Heart right ventricle (tissue), 16 donors: ENCODE measurements at places on chromosomes 4 and X. TPM values are rescaled to one million over a fixed set of nuclear protein-coding genes. Genes with fewer than 3 reads are reported as not detected.
A peak's percentile ranks its signal among the peaks of the same experiment; 100 is the strongest.

The GAGE1 gene
- total RNA-seq: not detected

GRCh38 chr4:184016759-184017668, 111.9 kb downstream of the STOX2 start:
- no peak for DNase-seq

GRCh38 chr4:128358231-128358912, 70.8 kb upstream of the PGRMC2 start:
- peak; percentile 13 for DNase-seq

- no peak for DNase-seq
These were observed 25.6 kb upstream of the TEX13C start for GRCh38 chrX:125293850-125294780.

- no peak for DNase-seq
These were observed 838.4 kb upstream of the INTU start for GRCh38 chr4:126794363-126794762.

DNA sequence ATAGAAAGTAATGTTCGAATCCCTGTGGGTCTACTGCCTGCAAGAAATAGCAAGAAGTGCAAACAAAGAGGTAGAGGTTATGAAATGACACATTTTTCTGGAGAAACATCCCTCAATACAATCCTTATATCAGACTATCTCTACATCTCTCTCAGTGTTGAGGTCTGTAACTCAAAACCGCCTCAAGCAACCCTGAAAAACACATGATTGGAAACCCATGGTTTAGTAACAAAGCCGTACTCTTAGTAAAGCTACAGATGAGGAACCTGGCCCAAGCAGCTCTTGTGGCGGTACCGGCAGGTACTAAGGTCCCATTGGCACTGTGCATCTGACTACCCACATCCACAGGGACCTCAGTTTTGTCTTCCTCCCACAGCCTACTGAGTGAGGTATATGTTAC, 53.9 kb downstream of the IRF2 start:
- DNase-seq: no peak

- no peak for DNase-seq
These were observed 162.3 kb upstream of the MAMLD1 start for GRCh38 chrX:150200820-150201287.

The CXCL10 gene
- 0.92 TPM for total RNA-seq

DNA sequence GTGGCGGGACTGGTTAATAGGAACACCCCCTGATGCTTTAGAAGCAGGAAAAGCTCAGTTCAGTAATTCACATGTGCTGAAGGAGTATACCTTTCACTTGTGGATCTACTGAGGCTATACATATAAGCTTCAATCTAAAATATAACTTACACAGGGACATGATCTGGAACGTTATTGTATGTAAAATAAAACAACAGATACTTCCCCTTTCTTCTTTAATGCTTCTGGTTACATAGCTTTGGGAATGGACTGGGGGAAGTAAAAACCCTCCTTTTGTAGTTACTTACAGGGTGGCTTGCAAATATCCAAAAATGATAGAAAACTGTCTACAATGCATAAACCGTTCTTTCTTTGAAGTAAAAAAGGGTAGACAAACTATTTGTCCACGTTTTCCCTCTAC, 1.9 kb downstream of the FGG start:
- no peak for DNase-seq

The UGT2B15 gene
- not detected for total RNA-seq

The DUSP9 gene
- not detected for total RNA-seq

The MORF4L2 gene
- total RNA-seq: 165 TPM

- DNase-seq: no peak
These were observed 145.9 kb downstream of the PPA2 start for GRCh38 chr4:105327956-105328355.

DNA sequence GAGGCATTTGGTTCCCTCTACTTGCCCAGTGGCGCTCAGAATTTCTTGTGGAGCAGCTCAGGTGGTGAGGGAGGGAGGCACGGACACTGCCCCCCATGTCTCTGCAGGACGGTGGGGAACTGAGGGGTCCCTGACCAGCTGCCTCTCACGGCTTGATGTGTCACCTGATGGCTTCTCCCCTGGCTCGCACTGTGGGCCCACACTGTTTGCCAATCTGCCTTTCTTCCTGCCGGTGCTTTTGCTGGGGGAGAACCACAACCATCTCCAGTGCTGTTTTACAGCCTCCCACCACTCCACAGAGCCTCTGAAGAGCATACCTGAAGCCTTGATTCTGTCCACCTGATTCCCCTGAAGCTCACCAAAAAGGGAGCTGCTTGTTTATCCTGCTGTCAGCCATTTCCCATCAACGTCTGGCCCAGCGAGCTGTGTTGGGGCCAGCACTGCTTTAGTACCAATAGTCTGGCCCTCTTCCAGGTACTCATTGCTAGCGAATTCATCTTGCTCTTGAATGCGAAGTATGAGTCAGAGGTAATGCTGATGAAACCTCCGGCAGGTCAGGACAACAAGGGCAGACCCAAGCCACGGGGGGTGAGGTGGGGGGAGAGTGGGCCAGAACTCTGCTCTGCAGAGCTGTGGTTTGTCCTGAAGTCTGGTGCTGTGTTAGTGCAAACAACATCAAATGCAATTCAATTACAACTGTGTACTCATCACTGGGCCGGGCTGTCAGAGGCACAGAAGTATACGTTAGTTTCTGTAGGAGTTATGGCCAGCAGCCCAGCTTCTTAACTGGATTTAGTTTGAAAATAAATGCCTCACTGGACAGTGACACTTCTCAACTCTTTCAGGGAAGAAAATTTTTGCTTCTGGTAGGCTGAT, 208.3 kb upstream of the JADE1 start:
- peak; percentile 41 for DNase-seq

DNA sequence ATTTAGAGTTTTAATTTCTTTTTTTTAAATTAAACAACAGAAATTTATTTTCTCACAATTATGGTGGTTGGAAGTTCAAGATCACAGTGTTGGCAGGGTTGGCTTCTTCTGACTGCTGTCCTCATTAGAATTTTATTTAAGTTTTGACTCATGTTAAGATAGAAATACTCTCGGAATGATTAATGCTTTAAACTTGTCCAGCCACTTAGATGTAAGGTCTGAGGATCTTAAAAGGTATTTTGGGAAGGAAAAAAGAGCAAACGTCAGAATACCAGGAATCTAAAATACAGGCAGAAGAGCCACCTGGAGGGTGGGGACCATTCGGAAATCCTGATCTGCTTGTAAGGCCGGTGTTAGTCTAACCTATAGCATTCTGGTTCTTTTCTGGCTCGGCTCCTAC, 423.0 kb upstream of the MAGEB2 start:
- DNase-seq: no peak

The IL13RA1 gene
- total RNA-seq: 10.8 TPM

The HGFAC gene
- 0.34 TPM for total RNA-seq

DNA sequence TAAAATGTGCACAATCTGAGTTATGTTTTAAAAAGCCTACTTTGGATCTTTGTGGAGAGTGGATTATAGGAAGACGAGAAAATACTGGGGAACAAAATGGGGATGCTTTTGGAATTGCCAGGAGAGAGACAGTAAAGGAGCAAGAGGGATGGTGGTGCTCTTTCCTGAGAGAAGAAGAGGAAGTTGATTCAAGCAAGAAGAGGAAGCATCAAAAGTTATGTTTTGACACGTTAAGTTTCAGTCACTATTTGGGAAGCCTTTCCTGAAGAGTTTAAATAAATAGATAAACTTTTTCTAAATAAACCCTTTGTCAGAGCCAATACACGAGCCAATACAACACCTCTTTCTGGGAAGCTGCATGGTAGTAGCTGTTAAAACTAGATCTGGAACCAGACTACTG, 394.1 kb downstream of the GALNTL6 start:
- DNase-seq: no peak

DNA sequence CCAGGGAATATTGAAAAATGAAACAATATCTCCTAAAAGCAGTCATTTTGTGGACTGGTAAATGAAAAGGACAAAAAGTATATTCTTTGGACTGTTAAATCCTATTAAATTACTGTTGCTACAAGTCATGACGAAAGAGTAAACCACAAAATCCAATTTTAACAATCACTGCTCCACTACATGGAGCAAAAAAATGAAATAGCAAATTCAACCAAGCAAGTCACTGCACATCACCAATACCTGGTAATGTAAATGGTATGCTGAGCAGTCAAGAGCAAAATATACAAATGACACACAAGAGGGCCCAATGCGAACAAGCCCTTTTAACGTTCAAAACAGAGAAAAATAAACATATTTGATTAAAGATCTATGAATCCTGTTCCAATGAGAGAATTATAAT, 126.2 kb downstream of the KLHL13 start:
- no peak for DNase-seq

The HPSE gene
- total RNA-seq: 2.4 TPM

DNA sequence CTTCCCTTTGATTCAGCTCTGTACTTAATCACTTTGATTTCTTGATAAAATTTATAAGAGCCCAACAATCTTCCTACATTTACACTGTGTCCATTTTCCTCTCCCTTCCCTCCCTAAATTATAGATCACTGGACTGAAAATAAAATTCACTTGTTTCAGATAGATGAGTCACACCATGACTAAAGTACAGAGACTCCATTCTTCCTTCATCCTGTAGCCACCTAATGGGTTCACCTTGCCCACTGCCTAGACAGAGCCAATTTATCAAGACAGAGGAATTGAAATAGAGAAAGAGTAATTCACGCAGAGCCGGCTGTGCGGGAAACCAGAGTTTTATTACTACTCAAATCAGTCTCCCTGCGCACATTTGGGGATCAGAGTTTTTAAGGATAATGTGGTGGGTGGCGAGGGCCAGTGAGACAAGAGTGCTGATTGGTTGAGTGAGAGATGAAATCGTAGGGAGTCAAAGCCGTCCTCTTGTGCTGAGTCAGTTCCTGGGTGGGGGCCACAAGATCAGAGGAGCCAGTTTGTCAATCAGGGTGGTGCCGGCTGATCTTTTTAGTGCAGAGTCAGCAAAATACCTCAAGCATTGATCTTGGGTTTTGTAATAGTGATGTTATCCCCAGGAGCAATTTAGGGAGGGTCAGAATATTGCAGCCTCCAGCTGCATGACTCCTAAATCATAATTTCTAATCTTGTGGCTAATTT, 71.3 kb upstream of the MED14 start:
- DNase-seq: no peak

The ZNF630 gene
- total RNA-seq: 2.6 TPM

DNA sequence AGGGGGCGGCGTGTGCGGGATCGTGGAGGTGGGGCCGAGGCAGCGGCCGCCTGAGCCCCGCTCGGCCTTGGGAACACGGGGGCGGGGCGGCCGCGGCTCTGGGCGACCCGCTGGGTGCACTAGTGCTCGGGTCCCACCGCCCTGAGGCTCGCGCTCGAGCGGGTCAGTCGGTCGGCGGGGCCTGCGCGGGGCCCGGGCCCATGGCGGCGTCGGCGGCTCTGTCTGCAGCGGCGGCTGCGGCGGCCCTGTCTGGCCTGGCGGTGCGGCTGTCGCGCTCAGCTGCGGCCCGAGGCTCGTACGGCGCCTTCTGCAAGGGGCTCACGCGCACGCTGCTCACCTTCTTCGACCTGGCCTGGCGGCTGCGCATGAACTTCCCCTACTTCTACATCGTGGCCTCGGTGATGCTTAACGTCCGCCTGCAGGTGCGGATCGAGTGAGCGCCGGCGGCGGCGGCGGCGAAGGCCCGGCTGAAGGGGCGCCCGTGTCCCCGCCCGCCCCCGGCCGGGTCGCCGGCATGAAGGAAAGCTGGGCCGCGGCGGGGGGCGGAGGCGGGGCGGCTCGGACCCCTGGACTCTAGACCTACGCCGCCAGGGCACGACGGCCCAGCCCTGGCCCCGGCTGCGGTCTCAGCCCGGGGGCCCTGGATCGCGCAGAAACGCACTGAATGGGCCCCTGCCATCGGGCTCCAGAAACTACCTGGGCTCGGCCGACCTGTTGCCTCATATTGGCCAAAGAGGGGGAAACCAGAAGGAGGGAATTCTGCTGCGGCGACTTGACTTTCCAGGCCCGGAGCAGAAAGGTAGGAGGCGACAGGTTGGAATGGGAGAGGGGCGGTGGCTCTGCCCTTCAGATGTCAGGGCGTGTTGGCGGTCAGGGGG, at the start of gene SMIM10L2A:
SMIM10L2A (plus strand) TSS at position 13 of the 878 bp plus-strand sequence; CDS start at position 201, 188 bp downstream.
- DNase-seq: no peak

DNA sequence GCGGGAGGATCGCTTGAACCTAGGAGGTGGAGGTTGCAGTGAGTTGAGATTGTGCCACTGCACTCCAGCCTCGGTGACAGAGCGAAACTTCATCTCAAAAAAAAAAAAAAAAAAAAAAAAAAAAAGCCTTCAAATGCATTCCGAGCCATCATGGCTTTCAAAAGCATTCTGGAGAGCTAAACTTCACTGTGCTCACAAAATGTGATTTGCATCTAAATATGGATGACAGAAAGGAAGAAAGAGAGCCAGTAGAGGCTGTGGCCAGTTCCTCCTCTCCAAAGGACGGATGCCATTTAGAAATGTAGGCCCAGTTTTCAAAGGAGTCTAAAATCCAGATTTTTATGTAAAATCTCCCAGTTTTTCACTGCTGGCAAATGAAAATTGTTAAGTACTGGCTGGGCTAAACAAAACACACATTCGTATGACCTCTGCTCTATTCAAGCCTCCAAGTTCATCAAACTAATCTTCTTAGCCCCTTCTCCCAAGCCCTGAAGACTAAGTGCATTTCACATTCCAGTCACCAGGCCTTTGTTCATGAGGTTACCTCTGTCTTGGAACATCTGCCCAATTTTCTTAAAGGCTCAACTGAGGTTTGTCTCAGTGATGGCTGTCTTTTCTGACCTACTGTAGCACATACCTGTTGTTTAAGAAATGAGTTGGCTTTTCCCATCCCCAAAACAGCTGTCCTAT, 22.0 kb downstream of the SLC25A43 start:
- DNase-seq: no peak

The P2RY10 gene
- 0.23 TPM for total RNA-seq

DNA sequence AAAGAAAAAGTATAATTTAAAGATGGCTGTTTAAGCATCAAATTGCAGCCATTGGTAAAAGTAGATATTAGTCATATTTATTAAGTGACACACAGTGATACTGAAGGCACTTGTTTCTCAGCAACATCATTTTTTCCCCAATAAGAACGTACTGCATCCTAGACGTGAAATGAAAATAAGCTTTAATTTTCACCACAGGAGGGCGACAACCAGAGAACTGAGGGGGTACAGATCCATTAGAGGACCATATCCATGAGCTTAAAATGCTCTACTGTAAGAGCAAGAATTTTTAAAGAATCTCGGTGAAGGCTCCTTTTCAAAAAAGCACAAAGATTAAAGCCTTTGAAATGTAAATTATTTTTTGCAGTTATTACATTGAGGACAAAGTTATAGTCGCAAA, 33.4 kb downstream of the FRG1 start:
- no peak for DNase-seq

DNA sequence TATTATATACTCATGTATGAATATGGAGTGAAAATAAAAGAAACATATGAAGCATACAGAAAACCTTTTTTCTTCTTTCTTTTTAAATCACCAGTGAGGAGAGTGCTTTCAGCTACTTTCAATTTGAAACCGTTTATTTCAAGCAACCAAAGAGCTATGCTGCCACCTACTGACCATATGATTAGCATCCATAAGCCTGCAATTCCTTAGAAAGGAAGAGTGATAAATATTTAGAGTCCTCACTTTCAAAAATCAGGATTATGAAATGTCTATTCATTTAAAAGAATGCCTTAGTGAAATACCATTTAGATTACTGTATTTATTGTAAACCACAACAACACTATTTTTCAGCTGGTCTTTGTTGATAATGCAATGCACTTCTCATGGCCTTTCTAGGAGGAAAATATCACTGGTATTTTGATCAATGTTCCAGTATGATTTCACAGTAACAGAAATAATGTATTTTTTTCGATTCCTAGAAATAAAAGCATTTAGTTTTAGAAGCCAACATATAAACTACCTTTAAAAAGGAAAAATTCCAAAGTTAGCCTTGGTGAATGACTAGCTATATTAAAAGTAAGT, 667.6 kb downstream of the PCDH18 start:
- DNase-seq: no peak

The ZNF157 gene
- total RNA-seq: 0.25 TPM

- no peak for DNase-seq
These were observed 29.0 kb downstream of the PDHA1 start for GRCh38 chrX:19372547-19373331.

The COX18 gene
- 21.5 TPM for total RNA-seq
